PC-9 (cell line): ENCODE measurements at places on chromosomes 3 and 15. TPM values are rescaled to one million over a fixed set of nuclear protein-coding genes. Genes with fewer than 3 reads are reported as not detected.
A peak's percentile ranks its signal among the peaks of the same experiment; 100 is the strongest.

DNA sequence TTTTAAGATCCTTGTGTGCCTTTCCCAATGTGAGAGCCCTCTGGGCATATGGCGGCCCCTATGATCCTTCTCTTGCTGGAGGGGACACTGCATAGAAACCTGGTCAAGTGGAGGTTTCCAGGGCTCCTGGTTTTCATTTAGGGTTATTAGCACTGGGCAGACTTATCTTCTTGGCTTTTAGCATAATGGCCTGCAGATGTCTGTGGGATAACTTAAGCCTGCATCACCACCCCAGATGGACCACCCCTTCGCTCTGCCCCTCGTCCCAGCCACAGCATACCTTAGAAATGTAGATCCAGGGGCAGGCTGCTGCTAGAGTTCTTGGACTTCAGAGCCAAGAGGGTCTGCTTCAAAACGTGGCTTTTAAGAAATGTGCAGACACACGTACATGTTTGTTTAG lies 340.3 kb upstream of the CTDSPL start:
- H3K36me3 ChIP-seq, result no peaks in the 10 kb centered on the region
- peaks cover 75% of the 10 kb centered on the region for H3K27me3 ChIP-seq
- no peak for DNase-seq
- no peak overlapping the region for H3K27ac ChIP-seq
- no peaks in the 10 kb centered on the region for H3K4me1 ChIP-seq

GRCh38 chr15:99010768-99011167 lies 3.2 kb upstream of the PGPEP1L start:
- 0 out of 2 replicates have a peak, but pooled peaks cover 4% of the 10 kb centered on the region for H3K4me1 ChIP-seq
- H3K36me3 ChIP-seq, result no peaks in the 10 kb centered on the region
- H3K4me3 ChIP-seq, result no peak overlapping the region
- H3K27me3 ChIP-seq, result no peaks in the 10 kb centered on the region

DNA sequence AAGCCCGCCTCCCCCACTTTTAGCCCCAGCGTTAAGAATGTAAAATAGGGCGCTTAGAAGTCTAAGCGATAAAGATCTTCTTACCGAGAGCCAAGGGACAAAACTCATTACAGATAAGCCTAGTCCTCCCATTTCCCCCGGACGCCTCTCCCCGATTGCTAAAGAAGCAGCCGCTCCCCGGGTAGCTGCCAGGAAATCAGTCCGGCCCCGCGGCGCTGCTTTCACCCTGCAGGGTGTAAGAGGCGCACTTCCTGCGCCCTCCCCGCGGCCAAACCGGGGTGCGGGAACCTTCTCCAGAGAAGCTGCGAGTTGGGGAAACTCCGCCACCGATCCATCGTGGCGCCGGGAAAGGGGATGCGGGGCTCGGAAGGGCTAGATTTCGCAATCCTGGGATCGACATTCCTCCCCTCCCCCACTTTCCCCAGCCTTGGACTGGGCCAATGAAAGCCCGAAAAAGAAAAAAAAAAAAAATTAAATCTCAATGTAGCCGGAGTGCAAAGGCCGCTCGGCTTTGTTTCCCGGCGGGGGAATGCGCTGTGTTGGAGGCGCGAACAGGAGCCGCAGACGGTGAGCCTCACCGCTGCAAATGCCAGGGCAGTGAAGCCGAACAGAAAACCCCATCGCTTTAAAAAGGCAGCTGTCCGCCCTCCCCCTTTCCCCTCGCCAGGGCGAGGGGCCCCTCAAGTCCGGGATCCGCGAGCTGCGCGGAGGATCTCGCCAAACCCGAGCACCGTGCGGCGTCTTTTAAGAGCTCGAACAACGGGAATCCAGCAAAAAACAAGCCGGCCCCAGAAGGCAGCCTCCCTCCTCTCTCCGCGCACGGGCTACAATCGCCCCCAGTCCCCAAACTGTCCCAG lies 626 bp upstream of the PTPRG start:
- H3K4me1 ChIP-seq, result no peaks in the 10 kb centered on the region
- H3K27me3 ChIP-seq, result no peaks in the 10 kb centered on the region
- H3K36me3 ChIP-seq, result no peaks in the 10 kb centered on the region
- peak; percentile 73 for DNase-seq

DNA sequence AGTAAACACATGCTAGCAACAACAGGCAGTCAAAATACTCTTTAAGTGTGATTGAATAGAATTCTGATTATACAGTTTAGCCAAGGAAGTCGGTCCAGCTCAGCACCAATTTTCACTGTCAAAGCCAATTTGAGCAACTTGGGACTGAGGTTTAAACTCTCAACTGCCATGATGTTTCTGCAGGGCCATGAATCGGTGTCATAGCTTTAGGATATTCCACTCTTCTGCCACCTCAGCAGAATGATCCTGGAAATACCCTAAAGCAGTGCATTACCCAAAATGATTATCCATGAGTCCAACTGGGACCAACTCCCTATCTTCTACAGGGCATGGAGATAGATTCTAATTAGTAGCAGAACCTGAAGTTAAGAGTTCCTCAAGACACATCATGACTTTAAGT lies 262.4 kb downstream of the RORA start:
- no peaks in the 10 kb centered on the region for H3K36me3 ChIP-seq
- DNase-seq, result no peak
- no peak overlapping the region for H3K4me3 ChIP-seq
- peaks cover 12% of the 10 kb centered on the region for H3K4me1 ChIP-seq
- no peak overlapping the region for H3K27ac ChIP-seq

- no peak overlapping the region for H3K4me3 ChIP-seq
- peaks cover 41% of the 10 kb centered on the region for H3K27me3 ChIP-seq
- DNase-seq, result no peak
- H3K36me3 ChIP-seq, result no peaks in the 10 kb centered on the region
- H3K4me1 ChIP-seq, result no peaks in the 10 kb centered on the region
- H3K27ac ChIP-seq, result no peak overlapping the region
These were observed 34.1 kb upstream of the POLG start for GRCh38 chr15:89368566-89369223.

DNA sequence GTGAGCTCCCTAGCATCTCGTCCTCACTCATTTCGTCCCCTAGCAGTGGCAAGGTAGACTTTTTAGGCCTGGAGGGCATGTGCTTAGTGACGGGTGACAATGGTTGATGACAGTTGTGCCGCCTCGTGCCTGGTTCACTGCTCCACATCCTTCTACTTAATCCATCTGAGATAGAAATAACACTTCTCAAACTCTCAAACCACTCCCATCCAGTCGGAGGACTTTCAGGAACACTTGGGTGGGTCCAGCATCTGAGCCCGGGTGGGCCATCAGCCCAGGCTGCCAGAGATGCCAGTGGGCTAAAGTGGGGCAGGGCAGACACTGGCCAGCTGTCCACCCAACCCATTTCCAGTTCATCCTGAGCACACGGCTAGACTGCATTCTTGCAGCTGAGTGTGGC lies 79.7 kb upstream of the SMAD3 start:
- no peaks in the 10 kb centered on the region for H3K27me3 ChIP-seq
- DNase-seq, result no peak
- H3K4me1 ChIP-seq, result no peaks in the 10 kb centered on the region
- no peaks in the 10 kb centered on the region for H3K36me3 ChIP-seq

- no peak overlapping the region for H3K27ac ChIP-seq
- no peak overlapping the region for H3K4me3 ChIP-seq
- H3K4me1 ChIP-seq, result no peaks in the 10 kb centered on the region
- DNase-seq, result no peak
- no peaks in the 10 kb centered on the region for H3K36me3 ChIP-seq
These were observed 306.8 kb upstream of the STT3B start for GRCh38 chr3:31225923-31226322.

DNA sequence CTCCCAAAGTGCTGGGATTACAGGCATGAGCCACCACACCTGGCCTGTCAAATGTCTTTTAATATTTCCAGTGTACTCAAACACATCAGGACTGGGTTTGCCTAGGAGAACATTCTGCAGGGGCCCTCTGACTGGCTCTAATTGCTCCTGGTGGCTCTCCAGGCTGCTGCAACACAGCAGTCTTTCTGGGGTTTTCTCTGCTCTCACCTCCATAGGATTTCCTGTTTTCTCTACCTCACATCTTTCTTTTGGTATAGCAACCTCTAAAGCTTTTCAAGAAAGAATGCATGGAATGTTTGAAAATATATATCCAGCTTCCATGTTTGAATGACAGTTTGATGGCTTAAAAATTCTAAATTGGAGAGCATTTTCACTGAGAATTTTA lies 83.3 kb upstream of the IGSF10 start:
- no peaks in the 10 kb centered on the region for H3K27me3 ChIP-seq
- DNase-seq, result no peak
- no peak overlapping the region for H3K4me3 ChIP-seq
- H3K36me3 ChIP-seq, result no peaks in the 10 kb centered on the region

- no peaks in the 10 kb centered on the region for H3K36me3 ChIP-seq
- H3K4me1 ChIP-seq, result 0 out of 2 replicates have a peak, but pooled peaks cover 7% of the 10 kb centered on the region
- H3K27me3 ChIP-seq, result no peaks in the 10 kb centered on the region
- no peak for DNase-seq
These were observed 272.2 kb upstream of the NR2E3 start for GRCh38 chr15:71538181-71538580.

The WDR93 gene
- total RNA-seq, result 1.1 and 1.8 TPM in 2 replicates

The CHRNA5 gene
- 9.5 and 10.7 TPM in 2 replicates for total RNA-seq

The CLASP2 gene
- total RNA-seq, result 36.5 and 52.9 TPM in 2 replicates

The SCN11A gene
- not detected in 2 replicates for total RNA-seq

The MUSTN1 gene
- total RNA-seq, result 1.8 TPM in 1 of 2 replicates, not detected in the other

The STX19 gene
- total RNA-seq, result 3.4 and 5.5 TPM in 2 replicates

The RPL39L gene
- 73.9 and 81.3 TPM in 2 replicates for total RNA-seq
